Lung (tissue), 17 donors: ENCODE measurements at places on chromosomes 4 and X.

DNA sequence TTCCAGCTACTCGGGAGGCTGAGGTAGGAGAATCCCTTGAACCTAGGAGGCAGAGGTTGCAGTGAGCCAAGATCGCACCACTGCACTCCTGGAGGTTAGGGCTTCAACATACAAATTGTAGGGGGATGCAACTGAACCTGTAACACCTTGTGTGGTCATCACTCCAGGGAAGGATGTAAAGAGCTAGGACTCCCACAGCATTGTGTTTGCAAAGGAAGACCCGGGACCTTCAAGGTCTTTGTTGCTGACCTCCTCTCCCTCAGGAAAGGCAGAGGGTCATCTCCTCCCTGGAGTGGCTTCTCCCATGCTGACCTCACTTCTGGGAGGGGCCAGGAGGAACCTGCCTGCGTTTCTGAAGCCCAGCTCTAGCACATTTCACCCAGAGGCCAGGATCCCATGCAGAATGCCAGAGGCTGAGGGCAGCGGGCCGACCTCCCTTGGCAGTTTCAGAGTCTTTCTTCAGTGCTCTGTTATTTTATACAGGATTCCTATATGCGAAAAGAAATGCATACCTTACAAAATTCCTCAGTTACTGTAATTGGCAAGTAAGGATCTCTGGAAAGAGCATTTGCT lies 80.2 kb downstream of the HTRA3 start:
- H3K4me3 ChIP-seq, result no peak overlapping the region
- no peaks in the 10 kb centered on the region for H3K27me3 ChIP-seq
- no peaks in the 10 kb centered on the region for H3K4me1 ChIP-seq
- DNase-seq, result no peak
- H3K36me3 ChIP-seq, result no peaks in the 10 kb centered on the region

DNA sequence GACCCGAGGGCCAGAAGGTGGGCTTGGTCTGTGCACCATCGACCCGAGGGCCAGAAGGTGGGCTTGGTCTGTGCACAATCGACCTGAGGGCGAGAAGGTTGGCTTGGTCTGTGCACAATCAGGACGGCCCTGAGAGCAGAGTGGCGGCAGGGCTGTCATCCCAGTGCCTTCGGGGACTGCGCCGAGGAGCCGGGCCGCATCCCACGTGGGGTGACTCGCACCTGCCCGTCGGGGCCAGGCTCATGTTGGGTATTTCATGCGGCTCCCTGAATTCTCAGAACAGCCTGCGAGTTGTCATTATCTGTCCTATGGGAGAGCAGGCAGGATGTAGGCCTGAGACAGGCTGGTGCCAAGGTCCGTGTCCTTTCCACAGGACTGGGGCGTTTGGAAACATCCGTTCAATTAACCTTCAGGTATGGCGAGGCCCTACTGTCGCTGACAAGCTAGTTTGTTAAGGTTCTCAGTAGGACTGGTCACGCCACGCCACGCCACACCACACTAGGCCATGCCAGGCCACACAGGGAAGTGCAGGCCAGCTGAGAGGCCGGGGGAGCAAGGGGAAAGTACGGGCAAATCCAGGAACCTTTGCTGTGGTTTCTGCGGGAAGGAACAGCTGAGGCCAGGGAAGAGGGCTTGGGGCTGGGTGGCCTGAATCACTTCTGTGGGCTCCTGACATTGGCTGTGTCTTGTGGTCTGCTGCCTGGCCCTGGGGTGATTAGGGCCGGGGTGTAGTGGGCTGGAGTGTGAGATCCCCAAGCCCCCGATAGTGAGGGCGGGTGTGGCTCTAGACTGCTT lies 182.9 kb downstream of the AFAP1 start:
- H3K27ac ChIP-seq, result no peak overlapping the region
- no peak for DNase-seq
- H3K27me3 ChIP-seq, result no peaks in the 10 kb centered on the region
- no peaks in the 10 kb centered on the region for H3K4me1 ChIP-seq

GRCh38 chr4:38009421-38009820 lies 49.2 kb downstream of the PTTG2 start:
- H3K27ac ChIP-seq, result no peak overlapping the region
- H3K36me3 ChIP-seq, result no peaks in the 10 kb centered on the region
- H3K4me1 ChIP-seq, result peaks cover 9% of the 10 kb centered on the region
- H3K4me3 ChIP-seq, result no peak overlapping the region

- no peak overlapping the region for H3K4me3 ChIP-seq
- H3K4me1 ChIP-seq, result peaks cover 6% of the 10 kb centered on the region
- H3K27me3 ChIP-seq, result no peaks in the 10 kb centered on the region
- no peaks in the 10 kb centered on the region for H3K36me3 ChIP-seq
- no peak for DNase-seq
These were observed 90.5 kb upstream of the RAPGEF2 start for GRCh38 chr4:159012381-159012780.

GRCh38 chr4:183376381-183376780 lies 54.2 kb upstream of the CLDN24 start:
- no peaks in the 10 kb centered on the region for H3K36me3 ChIP-seq
- DNase-seq, result no peak
- no peak overlapping the region for H3K4me3 ChIP-seq
- no peak overlapping the region for H3K27ac ChIP-seq
- H3K4me1 ChIP-seq, result no peaks in the 10 kb centered on the region
- no peaks in the 10 kb centered on the region for H3K27me3 ChIP-seq

GRCh38 chr4:85761803-85762528 lies 287.0 kb downstream of the ARHGAP24 start:
- DNase-seq, result peak; percentile 98
- no peak overlapping the region for H3K4me3 ChIP-seq
- no peaks in the 10 kb centered on the region for H3K36me3 ChIP-seq
- H3K4me1 ChIP-seq, result peaks cover 17% of the 10 kb centered on the region

DNA sequence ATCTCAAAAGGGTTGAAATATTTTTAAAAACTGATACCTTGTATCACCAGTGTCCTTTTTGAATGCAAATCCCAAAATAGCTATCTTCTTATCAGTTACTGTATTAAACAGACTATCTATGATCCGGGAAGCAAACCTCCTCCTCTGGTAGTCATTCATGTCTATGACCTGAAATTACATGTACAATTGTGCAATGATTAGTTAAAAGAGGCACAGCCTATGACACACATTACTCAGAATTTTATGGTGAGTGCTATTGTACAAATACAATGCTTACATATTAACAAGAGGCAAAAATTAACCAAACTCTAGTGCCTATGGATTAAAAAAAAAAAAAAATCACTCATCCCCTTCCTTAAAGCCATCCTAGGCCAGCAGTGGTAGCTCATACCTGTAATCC lies 21.7 kb downstream of the UGDH start:
- H3K36me3 ChIP-seq, result peaks cover 54% of the 10 kb centered on the region
- DNase-seq, result no peak
- no peak overlapping the region for H3K27ac ChIP-seq
- H3K4me3 ChIP-seq, result no peak overlapping the region
- no peaks in the 10 kb centered on the region for H3K27me3 ChIP-seq

DNA sequence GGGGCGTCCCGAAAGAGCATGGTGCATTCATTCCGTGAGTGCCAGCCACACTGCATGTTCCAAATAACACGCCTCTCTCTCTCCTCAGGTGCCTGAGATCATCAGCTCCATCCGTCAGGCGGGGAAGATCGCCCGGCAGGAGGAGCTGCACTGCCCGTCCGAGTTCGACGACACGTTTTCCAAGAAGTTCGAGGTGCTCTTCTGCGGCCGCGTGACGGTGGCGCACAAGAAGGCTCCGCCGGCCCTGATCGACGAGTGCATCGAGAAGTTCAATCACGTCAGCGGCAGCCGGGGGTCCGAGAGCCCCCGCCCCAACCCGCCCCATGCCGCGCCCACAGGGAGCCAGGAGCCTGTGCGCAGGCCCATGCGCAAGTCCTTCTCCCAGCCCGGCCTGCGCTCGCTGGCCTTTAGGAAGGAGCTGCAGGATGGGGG lies 54.2 kb downstream of the PTTG2 start:
- DNase-seq, result no peak
- no peak overlapping the region for H3K4me3 ChIP-seq
- no peaks in the 10 kb centered on the region for H3K4me1 ChIP-seq

DNA sequence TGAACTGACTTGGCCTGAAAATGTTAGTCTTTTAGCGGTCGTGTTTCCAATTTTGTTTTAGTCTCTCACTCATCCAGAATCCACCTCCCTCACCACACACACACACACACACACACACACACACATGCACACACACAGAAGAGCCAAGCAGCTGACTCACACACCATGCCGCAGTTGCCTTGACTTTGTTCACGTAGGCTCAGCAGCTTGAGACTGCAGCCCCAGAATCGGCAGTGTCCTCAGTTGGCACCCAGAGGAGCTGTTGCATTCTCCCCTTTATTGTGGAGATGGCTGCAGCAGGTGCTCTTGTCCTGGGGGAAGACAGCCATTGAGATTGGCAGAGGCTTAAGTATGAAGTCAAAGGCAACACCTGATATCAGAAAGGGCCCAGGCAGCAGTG lies 20.9 kb upstream of the XPNPEP2 start:
- no peak overlapping the region for H3K27ac ChIP-seq
- no peak for DNase-seq
- no peaks in the 10 kb centered on the region for H3K27me3 ChIP-seq
- H3K4me3 ChIP-seq, result no peak overlapping the region
- H3K4me1 ChIP-seq, result no peaks in the 10 kb centered on the region

DNA sequence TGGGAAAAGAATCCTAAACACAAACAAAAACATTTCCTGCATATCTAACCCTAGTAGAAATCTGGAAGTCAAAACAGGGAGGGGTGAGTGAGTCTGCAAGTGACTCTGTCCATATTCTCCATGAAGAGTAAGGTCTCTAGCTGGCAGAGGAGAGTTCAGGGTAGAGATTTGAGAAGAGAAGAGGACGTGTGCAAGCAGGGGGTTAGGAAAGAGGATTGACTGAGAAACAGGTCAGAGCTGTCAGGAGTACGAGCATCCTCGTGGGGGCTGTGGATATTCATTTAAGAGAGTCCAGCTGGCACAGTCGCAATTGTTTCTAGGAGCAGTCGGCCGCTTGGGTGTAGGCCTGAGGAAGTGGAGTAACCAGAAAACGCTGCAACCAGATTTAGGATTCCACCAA lies 27.9 kb downstream of the PROM1 start:
- peaks cover 23% of the 10 kb centered on the region for H3K4me1 ChIP-seq
- peak overlapping the region; percentile 27 for H3K27ac ChIP-seq
- peak; percentile 68 for DNase-seq
- peaks cover 25% of the 10 kb centered on the region for H3K27me3 ChIP-seq
- no peak overlapping the region for H3K4me3 ChIP-seq

DNA sequence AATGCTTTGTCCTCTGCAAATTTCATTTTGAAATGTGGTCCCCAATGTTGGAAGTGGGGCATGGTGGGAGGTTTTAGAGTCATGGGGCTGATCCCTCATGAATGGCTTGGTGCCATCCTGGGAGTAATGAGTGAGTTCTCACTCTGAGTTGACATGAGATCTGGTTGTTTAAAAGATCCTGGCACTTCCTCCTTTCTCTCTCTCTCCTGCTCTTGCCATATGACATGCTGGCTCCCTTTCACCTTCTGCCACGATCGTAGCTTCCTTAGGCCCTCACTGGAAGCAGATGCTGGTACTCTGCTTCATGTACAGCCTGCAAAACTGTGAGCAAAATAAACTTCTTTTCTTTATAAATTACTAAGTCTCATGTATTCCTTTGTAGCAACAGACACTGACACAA lies 262.0 kb downstream of the IL15 start:
- DNase-seq, result no peak
- no peaks in the 10 kb centered on the region for H3K27me3 ChIP-seq
- H3K4me1 ChIP-seq, result no peaks in the 10 kb centered on the region
- H3K36me3 ChIP-seq, result no peaks in the 10 kb centered on the region
- H3K27ac ChIP-seq, result no peak overlapping the region

DNA sequence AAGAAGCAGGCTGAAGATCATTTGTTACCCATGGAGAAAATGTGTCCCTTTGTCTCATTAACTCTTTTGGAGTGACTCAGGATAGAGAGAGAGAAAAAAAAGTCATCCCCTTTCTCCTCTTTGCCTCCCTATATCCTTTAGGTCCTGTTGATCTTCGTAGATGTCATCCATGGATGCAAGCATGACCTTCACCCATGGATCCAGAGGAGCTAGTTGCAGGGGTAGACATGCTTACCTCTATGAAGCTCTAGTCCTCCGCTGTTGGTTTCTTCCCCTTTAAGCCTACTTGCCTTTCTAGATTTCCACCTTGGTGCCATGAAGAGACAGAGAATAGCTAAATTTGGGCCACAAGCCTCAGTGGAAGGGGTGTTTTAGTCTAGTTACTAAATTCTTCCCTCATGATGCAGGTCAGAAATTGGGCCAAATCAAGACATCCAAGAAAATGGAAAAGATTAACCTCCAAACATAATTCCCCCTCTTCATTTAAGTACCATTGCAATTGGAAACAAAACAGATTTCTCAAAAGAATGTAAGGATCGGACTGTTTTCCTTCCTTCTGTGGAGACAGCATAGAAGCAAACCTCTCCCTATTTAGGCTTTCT lies 178.4 kb downstream of the TECRL start:
- no peaks in the 10 kb centered on the region for H3K27me3 ChIP-seq
- H3K4me3 ChIP-seq, result no peak overlapping the region
- H3K36me3 ChIP-seq, result no peaks in the 10 kb centered on the region

DNA sequence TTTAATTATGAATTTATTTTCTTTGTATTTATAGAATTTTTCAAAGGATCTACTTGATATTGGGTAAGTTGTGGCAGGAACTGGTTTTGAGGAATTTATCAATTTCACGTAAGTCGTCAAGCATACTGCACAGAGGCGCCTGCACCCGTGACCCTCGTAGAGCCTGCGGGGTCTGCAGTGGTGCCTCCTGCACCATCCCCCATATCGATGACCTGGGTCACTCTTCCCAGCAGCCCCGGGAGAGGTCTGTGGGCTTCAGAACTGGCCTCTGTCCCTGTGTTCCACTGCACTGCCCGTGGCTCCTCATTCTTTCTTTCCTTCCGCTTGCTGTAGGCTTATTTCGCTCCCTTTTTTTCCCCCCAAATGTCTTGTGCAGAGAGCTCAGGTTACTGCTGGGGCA lies 31.5 kb upstream of the CPLX1 start:
- no peak overlapping the region for H3K27ac ChIP-seq
- H3K4me3 ChIP-seq, result no peak overlapping the region
- H3K27me3 ChIP-seq, result no peaks in the 10 kb centered on the region
- no peaks in the 10 kb centered on the region for H3K4me1 ChIP-seq

GRCh38 chrX:53247928-53248327 lies 22.9 kb upstream of the KDM5C start:
- H3K4me3 ChIP-seq, result no peak overlapping the region
- no peaks in the 10 kb centered on the region for H3K4me1 ChIP-seq
- DNase-seq, result no peak
- H3K27me3 ChIP-seq, result no peaks in the 10 kb centered on the region
- peaks cover 2% of the 10 kb centered on the region for H3K36me3 ChIP-seq

DNA sequence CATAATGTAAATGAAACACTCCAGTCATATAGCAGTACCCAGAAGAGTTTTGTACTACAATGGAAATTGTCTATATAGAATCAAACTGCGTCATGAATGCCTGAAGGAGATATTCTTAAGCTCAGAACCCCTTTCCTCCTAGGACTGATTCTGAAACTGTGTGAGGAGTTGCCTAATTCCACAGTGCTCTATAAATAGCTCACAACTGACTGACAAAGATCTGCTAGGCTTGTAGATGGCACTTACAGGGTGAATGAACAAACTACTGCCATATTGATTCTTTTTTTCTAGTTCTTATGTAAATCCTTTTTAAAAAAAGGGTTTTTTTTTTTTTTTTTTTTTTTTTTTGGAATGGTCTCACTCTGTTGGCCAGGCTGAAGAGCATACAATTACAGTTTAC lies 30.1 kb upstream of the UGT2B17 start:
- DNase-seq, result no peak
- no peak overlapping the region for H3K4me3 ChIP-seq
- no peaks in the 10 kb centered on the region for H3K4me1 ChIP-seq
- no peaks in the 10 kb centered on the region for H3K27me3 ChIP-seq
- no peaks in the 10 kb centered on the region for H3K36me3 ChIP-seq

- H3K36me3 ChIP-seq, result no peaks in the 10 kb centered on the region
- no peak within 1 kb of the TSS for H3K27ac ChIP-seq
- no peak within 1 kb of the TSS for H3K4me3 ChIP-seq
- DNase-seq, result no peak
- H3K27me3 ChIP-seq, result no peaks in the 10 kb centered on the region
These were observed at the start of gene CXCR3 for GRCh38 chrX:71618303-71618721. Gene CXCR3 (minus strand): TSS chrX:71618511. CDS start chrX:71618449, 62 bp downstream.
